ENCODE measurements at places on chromosomes 4 and X.

GRCh38 chrX:97224148-97224547, 340.4 kb downstream of the RPA4 start:
- no peak for DNase-seq

DNA sequence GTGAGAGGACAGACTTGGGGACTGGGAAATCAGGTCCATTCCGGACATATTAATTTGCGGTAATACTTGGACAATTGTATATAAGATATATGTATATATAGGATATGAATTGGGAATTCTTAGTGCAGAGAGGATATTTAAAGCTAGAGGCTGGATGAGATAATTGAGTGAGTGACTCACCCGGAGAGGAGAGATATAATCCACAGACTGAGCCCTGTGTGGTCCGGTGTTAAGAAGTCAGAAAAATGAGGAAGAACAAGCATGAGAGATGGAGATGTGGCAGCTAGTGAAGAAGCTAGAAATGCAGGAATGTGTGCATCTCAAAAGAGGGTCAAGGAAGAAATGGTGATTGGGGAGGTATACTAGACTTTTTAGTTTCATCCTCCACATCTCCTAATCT, 336.2 kb downstream of the SLC7A11 start:
- no peak for DNase-seq

DNA sequence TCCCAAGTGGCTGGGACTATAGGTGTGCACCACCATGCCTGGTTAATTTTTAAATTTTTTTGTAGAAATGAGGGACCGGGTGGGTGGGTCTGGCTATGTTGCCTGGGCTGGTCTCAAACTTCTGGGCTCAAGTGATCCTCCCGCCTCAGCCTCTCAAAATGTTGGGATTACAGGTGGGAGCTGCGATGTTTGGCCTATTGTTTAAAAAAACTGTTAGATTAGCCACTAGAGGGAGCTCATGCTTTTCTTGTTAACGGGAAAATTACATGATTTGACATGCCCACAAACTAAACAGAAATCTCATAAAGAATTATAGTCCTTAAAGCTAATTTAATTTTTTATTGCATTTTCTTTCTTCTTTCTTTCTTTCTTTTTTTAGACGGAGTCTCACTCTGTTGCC, 5.0 kb upstream of the SDAD1 start:
- no peak for DNase-seq

DNA sequence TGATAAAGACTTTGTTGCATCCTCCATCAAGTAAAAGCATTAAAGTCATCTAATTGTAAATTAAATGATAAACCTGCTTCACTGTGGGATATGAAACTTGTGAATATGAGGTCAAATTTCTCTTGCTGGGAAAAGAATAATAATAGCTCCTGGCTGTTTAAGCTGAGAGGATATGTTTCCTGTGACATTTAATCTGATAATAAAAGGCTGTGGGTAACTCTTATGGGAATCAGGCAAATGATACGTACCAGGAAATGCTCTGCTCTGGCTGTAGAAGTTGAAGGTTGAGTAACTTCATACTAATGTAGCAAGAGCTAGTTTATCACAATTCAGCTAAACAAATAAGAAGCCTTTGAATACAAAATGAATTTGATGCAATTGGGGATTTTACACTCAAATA, 574.6 kb downstream of the RAPGEF2 start:
- DNase-seq: no peak

GRCh38 chr4:41797260-41797659, 48.7 kb upstream of the PHOX2B start:
- no peak for DNase-seq

DNA sequence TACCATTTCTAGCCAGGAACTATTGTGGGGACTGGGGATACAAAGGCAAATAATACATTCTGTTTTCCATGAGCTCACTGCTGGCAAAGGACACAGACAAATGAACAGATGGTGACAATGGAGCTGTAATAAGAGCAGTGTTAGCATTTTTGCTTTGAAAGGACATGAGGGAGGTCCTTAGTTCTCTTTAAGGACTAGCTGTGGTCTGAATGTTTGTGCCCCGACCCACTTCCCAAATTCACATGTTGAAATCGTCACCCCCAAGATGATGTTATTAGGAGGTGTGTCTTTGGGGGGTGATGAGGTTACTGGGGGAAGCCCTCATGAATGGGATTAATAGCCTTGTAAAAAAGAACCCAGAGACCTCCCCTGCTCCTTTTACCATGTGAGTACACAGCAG, 30.3 kb downstream of the CCNG2 start:
- DNase-seq: no peak

DNA sequence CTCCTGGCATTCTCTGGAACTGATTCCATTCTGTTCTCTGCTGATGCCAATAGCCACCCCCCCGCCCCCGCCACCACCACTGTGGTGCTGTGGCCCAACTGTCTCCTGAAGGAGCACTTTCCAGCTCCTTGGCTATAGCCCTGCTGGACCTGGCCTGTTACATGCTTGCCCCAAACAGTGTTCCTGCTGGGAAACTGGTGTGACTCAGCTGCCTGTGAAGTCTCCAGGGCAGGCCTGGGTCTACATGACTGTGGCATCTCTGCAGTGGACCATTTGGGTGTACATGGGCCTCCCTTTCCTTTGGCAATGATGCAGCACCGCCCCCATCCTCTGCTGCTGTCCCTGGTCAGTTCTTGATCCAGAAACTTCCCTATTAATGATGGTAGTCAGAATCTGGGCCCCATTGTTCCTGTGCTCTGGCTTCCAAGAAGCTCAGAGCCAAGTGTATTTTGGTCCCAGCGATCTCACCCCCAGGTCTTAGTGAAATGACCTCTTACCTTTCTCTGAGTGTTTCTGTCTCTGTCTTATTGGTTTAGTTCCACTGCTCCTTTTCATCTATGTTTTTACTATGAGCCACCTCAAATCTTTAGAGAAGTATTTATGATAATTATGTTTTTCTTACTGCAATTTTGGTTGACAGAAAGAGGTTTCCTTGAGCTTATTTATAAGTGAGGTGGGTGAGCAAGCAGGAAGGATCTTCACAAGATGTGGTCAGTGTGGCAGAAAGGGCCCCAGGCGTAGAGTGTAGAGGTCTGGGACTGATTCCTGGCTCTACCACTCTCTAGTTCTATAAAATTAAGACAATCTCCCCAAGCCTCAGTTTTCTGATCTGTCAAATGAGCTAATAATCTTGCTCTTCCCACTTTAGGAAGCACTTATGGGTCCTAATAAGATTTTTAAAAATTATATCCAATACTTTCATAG, 210.7 kb upstream of the EOLA2 start:
- no peak for DNase-seq

DNA sequence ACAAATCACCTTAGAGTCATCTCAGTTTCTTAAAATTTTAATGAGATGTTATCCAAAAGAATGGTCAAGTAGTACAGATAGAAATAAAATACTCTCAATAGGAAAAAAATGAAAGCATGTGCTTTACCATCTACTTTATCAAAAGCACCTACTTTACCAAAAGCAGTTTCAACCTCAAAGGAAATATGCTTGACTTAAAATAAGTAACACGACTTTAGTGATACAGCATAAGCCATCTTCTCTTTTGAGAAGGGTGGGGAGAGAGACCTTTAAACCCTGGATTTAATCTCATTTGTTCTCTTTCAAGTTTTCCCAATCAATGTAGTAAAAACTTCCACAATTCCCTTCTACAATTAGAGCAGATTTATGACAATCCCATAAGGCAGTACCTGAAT, 26.5 kb downstream of the OTUD4 start:
- DNase-seq: no peak

GRCh38 chrX:148043271-148043855, 62.2 kb downstream of the FMR1NB start:
- no peak for DNase-seq

GRCh38 chrX:19904778-19905367, 17.5 kb upstream of the SH3KBP1 start:
- peak; percentile 47 for DNase-seq

GRCh38 chr4:165766976-165767375, 106.1 kb upstream of the TLL1 start:
- DNase-seq: no peak

GRCh38 chrX:54944816-54945215, 24.2 kb downstream of the TRO start:
- no peak for DNase-seq

DNA sequence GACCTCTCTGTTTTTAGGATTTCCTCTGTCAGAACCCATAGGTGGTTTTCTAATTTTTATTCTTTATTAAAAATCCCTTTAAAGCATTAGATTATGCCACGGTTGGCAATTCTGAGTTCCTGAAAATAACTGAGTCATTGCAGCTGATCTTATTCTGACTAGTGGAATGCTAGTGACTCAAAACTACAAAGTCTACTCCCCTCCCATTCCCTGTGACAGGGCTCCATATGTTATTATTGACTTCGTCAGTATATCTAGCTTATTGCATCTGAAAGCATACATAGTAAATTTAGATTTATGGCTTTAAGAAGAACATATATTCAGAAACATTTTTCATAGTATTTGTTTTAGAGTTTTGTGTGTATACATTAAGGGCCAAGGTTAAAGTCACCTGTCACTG, 38.5 kb downstream of the HERC3 start:
- no peak for DNase-seq

- no peak for DNase-seq
Observed at GRCh38 chr4:23828020-23828715, 61.7 kb downstream of the PPARGC1A start.

DNA sequence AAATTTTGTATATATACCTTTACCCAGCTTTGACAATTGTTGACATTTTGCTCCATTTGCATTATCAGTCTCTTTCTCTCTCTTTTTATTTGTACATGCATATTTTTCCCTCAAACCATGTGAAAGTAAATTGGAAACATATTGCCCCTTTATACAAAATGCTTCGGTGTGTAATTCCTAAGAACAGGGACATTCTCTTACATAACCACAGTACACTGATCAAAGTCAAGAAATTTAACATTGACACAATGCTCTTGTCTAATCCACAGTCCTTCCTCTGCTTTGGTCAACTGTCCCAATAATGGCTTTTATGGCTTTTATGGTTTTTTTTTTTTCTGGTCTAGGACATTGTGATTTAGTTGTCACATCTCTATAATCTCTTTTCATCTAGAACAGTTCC, 9.5 kb upstream of the SMS start:
- no peak for DNase-seq

GRCh38 chr4:83618431-83618830, 82.5 kb downstream of the GPAT3 start:
- no peak for DNase-seq

DNA sequence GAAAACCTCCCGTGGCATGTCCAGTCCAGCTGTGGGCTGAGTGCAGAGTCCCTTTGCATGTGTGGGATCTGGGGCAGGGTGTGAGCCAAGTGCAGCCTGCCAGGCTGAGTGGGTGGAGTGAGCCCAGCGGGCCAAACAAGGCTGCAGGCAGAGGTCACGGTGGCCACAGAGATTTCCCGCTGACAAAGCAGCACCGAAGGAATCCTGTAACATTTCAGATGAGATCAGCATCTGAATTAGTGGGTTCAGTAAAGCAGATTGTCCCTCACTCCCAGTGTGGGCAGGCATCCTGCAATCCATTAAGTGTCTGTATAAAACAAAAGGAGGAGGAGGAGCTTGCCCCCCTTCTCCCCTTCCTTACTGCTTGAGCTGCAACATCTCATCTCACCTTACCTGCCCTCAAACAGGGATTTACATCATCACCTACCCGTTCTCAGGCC, 324.4 kb downstream of the FAT4 start:
- DNase-seq: peak; percentile 52

DNA sequence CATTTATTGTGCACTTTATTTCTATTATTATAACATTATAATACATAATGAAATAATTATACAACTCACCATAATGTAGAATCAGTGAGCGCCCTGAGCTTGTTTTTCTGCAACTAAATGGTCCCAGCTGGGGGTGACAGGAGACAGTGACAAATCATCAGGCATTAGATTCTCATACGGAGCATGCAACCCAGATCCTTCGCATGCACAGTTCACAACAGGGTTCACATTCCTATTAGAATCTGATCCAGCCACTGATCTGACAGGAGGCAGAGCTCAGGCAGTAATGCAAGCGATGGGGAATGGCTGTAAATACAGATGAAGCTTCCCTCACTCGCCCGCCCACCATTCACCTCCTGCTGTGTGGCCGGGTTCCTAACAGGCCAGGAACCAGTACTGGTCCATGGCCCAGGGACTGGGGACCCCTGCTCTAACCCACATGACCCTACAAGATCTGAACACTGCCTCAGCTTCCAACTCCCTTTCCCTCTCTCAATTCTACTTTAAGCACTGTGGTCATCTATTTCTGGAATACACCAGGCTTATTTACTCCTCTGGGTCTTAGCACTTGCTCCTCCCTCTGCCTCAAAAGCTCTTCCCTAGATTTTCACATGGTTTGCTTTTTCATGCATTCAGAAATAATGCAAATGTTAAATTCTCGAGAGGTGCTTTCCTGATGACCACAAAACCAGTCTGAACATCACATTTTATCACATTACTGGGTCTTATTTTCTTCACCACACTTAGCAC, 166.8 kb upstream of the HCCS start:
- DNase-seq: peak; percentile 38

DNA sequence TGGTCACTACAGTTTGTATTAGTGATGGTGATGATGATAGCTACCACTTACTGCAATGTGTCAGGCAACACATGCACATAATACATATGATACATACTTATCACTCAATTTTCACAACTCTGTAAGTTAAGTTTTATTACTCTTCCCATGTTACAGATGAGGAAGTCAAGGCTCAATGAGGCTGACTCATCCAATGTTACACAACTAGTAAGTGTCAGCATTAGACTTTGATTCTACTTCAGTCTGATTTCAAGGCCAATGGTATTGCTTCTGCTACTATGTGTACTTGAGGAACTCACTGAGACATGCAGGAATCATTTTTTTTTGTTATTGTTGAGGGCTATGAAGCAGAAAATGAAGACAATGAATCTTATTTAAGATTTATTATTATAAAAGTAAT, 96.4 kb upstream of the TRPC5OS start:
- no peak for DNase-seq

DNA sequence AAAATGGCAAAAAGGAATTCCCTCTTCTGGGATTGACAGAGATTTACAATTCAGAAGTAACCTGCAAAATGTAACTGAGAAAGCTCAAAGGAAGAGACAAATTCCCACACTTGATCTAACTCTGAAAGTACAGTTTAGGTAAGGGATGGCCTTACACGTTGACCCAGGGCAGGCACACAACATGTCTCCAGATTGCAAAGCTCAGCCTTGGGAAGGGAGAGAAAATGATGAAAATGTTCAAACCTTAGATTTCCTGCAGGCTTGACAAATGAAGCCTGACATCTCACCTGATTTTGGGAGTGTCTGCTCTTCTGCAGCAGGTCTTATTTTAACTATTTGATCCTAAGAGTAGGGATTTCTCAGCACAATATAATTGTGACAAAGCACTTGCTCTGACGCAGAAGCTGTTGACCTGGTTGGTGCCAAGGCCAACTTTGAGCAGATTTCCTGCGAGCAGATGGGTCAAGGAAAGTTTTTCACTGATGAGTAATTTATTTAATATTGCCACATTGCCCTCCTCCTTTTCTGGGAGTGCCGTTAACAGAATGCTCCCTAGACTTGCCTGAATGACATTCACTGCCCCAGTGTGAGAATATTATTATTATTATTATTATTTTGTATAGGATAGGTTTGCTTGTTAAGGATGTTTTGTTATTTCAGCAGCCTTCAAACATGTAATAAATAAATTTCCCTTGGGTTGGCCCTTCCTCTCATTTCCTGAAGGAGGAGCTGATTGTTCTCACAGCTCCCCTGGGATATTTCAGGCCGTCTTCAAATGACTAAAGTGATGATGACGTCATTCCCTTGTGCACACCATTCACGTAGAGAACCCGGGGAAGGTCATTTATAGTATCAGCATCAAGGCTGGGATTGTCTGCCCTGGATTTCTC, 157.1 kb downstream of the VEGFC start:
- no peak for DNase-seq

GRCh38 chr4:89829470-89830138, 7.4 kb downstream of the SNCA start:
- no peak for DNase-seq

All from right forelimb (tissue), 1 donor.